Activated CD8-positive, alpha-beta memory T cell treated with anti-CD3 and anti-CD28 coated beads for 4 hours (primary cell): ENCODE measurements at places on chromosomes 5 and 9.

DNA sequence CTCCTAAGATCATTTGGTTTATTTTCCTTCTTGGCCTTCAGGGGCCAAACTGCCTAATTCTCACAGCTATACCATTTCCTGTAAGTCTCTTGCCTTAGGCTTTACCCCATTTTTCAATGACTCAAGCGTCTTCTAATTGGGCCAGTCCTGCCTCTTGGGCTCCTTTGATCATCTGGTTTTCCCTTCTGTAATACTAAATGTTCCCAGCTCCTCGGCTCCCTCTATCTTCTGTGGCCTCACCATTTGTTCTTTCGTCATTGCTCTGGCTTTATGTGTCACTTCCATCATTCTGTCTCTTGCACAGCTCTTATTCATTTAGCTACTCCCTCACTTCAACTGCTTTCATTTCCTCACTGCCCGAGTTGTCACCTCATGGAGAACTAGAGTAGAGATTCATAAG is 14.5 kb upstream of the SPINK7 start:
- no peak for DNase-seq

GRCh38 chr5:72325566-72326305 is 5.6 kb downstream of the PTCD2 start:
- no peak for DNase-seq

DNA sequence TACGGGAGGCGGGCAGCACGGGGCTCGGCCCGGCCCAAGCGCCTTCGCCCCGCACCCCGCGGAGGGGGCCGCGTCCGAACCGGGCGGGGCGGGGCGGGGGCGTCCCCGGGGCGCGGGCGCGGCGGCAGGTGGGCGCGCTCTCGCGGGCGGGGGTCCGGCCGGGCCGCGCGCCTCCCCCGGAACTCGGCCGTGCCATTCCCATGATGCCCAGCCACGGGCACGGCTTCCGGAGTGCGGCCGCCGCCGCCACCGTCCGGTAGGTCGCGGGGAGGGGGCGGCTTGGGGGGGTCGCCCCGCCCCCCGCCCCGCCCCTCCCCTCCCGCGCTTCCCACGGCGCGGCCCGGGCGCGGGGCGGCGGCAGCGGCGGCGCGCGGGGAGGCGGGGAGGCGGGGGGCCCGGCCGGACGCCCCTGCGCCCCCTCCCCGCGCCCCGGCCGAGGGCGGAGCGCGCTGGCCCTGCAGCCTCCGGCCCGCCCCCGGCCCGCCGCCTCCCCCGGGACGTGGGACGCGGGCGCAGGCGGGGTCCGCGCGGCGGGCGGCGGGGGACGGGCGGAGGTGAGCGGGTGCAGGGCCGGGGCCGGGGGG is at the start of gene PPP1R26:
PPP1R26 (plus strand) TSS at position 314 of the 584 bp plus-strand sequence. CDS start 4,729 bp downstream, outside the sequence.
- DNase-seq: no peak

DNA sequence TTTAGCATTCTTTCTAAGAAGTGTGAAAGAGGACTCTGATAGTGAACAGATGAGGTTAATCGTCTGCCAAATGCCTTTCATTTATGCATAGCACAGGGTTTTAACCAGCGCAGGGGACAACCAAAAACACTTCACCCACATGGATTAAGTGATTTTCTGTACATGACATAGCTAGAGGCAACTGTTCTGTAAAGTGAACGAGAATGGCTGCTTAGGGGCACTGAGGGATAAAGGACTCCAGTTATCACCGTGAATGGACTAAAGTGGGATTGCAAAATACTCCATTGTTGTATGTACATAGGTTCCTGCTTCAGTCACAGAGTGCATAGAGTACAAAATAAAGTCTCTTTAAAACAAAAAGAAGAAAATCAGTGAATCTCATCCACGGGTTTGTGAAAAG is 456.8 kb downstream of the DMAC1 start:
- DNase-seq: no peak

- DNase-seq: no peak
Observed at GRCh38 chr5:33994845-33995244, 10.4 kb upstream of the SLC45A2 start.

- no peak for DNase-seq
Observed at GRCh38 chr5:136730426-136730825, 365.1 kb upstream of the TRPC7 start.

DNA sequence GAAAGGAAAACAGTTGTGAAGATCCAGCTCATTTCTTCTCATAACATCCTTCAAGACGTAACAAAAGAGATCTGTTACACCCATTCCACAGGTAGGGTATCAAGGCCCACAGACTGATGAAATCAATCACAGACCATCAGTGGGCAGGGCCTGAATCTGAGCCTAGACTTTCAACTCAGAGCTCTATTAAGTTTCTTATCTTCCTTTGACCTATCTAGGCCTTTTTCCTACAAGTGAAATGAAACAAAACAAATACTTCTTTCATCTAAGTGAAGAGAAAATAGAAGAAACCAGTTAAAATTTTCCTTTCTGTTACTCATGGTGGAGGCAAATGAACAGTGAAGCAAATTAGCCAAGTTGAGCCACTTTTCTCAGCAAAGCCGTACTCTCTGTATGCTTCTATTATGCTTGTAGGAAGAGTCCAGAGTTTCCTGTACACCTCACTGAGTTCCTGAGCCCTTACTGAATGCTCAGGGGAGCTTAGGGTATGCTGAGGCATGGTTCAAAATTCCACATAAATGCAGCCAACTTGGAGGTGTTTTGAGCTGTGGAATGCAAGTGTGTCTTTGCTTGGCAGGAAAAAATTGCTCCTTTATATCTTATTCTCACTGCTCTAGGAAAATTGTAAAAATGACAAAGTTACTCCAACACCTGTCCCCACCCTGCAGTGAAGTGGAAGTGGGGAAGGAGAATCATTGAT is 91.9 kb downstream of the FEM1C start:
- no peak for DNase-seq

GRCh38 chr9:76419782-76420380 is 25.7 kb upstream of the RFK start:
- DNase-seq: no peak

GRCh38 chr5:53965459-53965858 is 344.9 kb downstream of the ARL15 start:
- DNase-seq: no peak
